ENCODE measurements at places on chromosomes 3 and 15. TPM values are rescaled to one million over a fixed set of nuclear protein-coding genes. Genes with fewer than 3 reads are reported as not detected.

The GOLGA8Q gene
- 0.50 TPM for total RNA-seq

The DBR1 gene
- total RNA-seq = 18.8 TPM

The BOC gene
- 6.6 TPM for total RNA-seq

The LEKR1 gene
- 0.18 TPM for total RNA-seq

The KNG1 gene
- total RNA-seq = 0.34 TPM

The KIF9 gene
- total RNA-seq = 4.4 TPM

DNA sequence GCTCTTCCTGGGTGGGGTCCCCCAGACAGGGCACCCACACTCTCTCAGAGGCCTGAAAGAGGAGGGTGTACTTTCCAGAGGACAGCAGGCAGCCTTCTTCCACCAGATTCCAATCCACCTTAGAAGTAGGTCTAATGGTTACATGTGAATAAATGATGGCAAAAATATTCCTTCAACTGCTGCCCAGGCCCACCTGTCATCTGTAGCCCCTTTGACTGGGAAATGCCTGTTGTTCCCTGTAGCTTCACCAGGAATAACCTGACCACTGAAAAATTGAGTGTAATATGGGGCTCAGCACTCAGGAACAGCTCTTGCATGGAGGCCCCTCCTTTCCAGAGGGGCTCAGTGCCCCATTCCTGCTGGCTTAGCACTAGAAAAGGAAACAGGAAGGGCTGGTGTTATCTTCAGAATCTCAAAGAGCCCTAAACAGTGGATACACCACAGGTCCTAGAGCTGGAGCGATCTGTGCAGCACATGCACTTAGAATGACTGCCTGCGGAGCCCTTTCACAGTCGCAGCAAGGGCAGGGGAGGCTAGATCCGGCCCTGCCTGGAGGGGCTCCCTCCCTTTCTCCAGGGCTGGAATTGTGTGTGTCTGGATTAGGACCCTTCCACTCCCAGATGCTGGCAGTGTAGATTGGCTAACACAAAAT, 32.1 kb downstream of the SLC22A14 start:
- no peak for DNase-seq
- peaks cover 6% of the 10 kb centered on the region for H3K4me1 ChIP-seq
- no peak overlapping the region for H3K4me3 ChIP-seq
- no peak overlapping the region for H3K27ac ChIP-seq
- H3K27me3 ChIP-seq = no peaks in the 10 kb centered on the region

- peak overlapping the region; percentile 50 for H3K27ac ChIP-seq
- H3K27me3 ChIP-seq = no peaks in the 10 kb centered on the region
- no peak for DNase-seq
Measured at GRCh38 chr15:39898317-39898716, 21.7 kb downstream of the GPR176 start.

- no peaks in the 10 kb centered on the region for H3K36me3 ChIP-seq
- H3K27ac ChIP-seq = no peak overlapping the region
- H3K4me1 ChIP-seq = peaks cover 44% of the 10 kb centered on the region
- peak; percentile 72 for DNase-seq
- peaks cover 14% of the 10 kb centered on the region for H3K27me3 ChIP-seq
Measured at GRCh38 chr15:67030036-67030762, 35.2 kb upstream of the SMAD3 start.

- H3K27me3 ChIP-seq = peaks cover 3% of the 10 kb centered on the region
- no peak within 1 kb of the TSS for H3K4me3 ChIP-seq
- H3K27ac ChIP-seq = 0 out of 2 replicates have a peak within 1 kb of the TSS, but pooled peaks have one; percentile 14
- DNase-seq = no peak
- H3K36me3 ChIP-seq = no peaks in the 10 kb centered on the region
Measured at GRCh38 chr15:89221543-89221942, at the start of gene RLBP1. Gene RLBP1 (minus strand): TSS chr15:89221579. CDS start chr15:89218975, 2,604 bp downstream.

GRCh38 chr15:49852756-49853155, 231.9 kb downstream of the DTWD1 start:
- H3K4me3 ChIP-seq = no peak overlapping the region
- H3K27ac ChIP-seq = no peak overlapping the region
- no peaks in the 10 kb centered on the region for H3K27me3 ChIP-seq
- H3K4me1 ChIP-seq = no peaks in the 10 kb centered on the region
- H3K36me3 ChIP-seq = no peaks in the 10 kb centered on the region

DNA sequence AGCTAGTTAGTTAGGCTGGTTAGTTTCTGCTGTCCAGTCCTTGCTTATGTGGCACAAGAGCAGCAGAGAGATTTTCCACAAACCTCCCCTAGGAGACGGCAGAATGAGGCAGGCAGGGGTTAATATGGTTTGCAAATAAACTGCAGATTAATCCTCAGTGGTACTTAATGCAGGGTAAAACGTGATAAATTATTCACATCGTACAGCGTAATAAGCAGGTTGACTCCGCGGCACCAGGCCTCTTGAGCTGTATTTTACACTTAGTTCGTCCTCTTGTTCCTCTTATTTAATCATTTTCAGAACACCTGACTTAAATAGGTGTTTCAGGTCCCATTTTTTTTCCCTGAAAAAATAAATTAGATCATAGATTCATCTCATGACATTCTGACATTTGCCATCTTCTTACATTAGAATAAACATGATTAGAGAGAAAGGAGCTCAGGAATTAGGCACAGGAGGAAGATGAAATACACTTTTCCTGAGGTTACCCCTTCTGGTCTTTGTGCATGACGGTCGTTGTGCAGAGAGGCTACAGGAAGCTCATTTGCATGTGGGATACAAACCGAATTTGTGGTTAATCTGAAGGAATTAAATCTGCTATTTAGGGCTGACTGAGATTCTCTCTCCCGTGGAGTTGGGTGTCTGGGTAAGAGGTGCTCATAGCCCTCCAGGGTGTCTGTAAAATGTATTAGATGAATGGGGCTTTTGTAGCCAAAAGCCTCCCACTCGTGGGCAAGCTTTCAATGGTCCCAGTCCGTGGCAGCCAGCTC, 27.1 kb upstream of the VPS8 start:
- H3K4me1 ChIP-seq = peaks cover 35% of the 10 kb centered on the region
- DNase-seq = no peak
- H3K27ac ChIP-seq = no peak overlapping the region
- H3K36me3 ChIP-seq = no peaks in the 10 kb centered on the region

GRCh38 chr15:69546182-69546581, 93.6 kb downstream of the RPLP1 start:
- no peaks in the 10 kb centered on the region for H3K27me3 ChIP-seq
- H3K4me3 ChIP-seq = no peak overlapping the region
- DNase-seq = no peak
- peaks cover 23% of the 10 kb centered on the region for H3K4me1 ChIP-seq
- H3K27ac ChIP-seq = no peak overlapping the region

GRCh38 chr15:60394689-60395097, 3.1 kb downstream of the ANXA2 start:
- no peak for DNase-seq
- H3K4me3 ChIP-seq = no peak overlapping the region
- no peak overlapping the region for H3K27ac ChIP-seq

- DNase-seq = no peak
- H3K27me3 ChIP-seq = no peaks in the 10 kb centered on the region
- no peak overlapping the region for H3K27ac ChIP-seq
Measured at GRCh38 chr15:84762840-84763572, 14.6 kb downstream of the ZNF592 start.

GRCh38 chr3:9080163-9080562, 116.9 kb upstream of the RAD18 start:
- H3K36me3 ChIP-seq = peaks cover 18% of the 10 kb centered on the region
- no peak overlapping the region for H3K27ac ChIP-seq
- H3K27me3 ChIP-seq = no peaks in the 10 kb centered on the region
- no peak overlapping the region for H3K4me3 ChIP-seq

DNA sequence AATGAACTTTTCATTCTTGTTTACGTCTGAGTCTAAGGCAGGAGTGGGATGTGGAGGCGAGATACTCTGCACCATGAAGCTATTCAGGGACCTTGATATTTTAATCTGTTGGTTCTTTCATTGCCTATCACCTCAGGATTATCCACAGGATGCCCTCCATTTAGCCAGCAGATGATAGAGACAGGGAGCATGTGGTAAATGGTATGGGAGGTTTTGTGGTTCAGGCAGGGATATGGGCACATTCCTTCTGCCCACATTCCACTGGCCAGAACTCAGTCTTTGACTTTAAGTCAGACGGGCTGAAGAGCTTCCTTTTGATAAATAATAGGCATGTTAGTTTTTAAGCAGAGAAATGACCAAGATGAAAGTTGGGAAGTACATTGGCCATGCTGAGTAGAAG, 548.0 kb upstream of the CCDC54 start:
- DNase-seq = no peak
- peaks cover 60% of the 10 kb centered on the region for H3K27me3 ChIP-seq
- H3K27ac ChIP-seq = peak overlapping the region; percentile 97
- peaks cover 74% of the 10 kb centered on the region for H3K4me1 ChIP-seq
- peak overlapping the region; percentile 3 for H3K4me3 ChIP-seq
- H3K36me3 ChIP-seq = peaks cover 32% of the 10 kb centered on the region

- 0 out of 2 replicates have a peak overlapping the region, but pooled peaks have one; percentile 21 for H3K27ac ChIP-seq
- H3K27me3 ChIP-seq = no peaks in the 10 kb centered on the region
- H3K36me3 ChIP-seq = no peaks in the 10 kb centered on the region
- no peak overlapping the region for H3K4me3 ChIP-seq
- peaks cover 28% of the 10 kb centered on the region for H3K4me1 ChIP-seq
Measured at GRCh38 chr3:64943866-64944265, 256.1 kb upstream of the ADAMTS9 start.

- peaks cover 14% of the 10 kb centered on the region for H3K36me3 ChIP-seq
- peaks cover 13% of the 10 kb centered on the region for H3K4me1 ChIP-seq
- no peak for DNase-seq
- H3K4me3 ChIP-seq = no peak overlapping the region
Measured at GRCh38 chr3:4322635-4323034, 19.5 kb downstream of the SETMAR start.
